Left lung (tissue), 14 donors: ENCODE measurements at places on chromosomes 3 and 15.

DNA sequence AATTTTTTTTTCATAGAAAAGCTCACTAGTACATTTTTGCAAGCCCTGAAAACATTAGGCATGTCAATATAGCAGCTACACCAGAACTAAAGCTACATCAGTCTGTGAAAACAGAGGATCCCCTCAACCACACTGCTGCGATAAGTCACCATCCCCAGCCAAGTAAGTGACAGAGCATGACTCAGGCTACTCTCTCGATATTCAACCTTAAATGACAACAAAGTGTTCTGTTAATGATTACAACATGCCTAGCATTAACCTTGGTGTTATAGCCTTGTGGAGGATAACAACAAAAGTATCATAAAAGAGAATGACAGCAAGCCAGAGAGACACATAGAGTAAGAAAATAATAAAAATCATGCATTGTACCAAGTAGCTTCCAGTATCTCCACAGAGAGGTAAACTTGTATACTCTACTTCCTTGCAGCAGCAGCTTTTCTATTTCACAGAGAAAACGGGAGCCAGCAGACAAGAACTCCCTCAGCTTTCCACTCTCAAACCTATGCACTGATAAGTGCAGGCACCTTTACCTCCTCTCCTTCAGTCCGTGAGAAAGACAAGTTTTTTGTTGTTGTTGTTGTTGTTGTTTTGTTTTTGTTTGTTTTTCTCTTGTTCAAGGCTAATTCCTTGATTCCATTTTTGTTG, 76.6 kb downstream of the GBE1 start:
- H3K27me3 ChIP-seq = no peaks in the 10 kb centered on the region
- no peak overlapping the region for H3K27ac ChIP-seq
- H3K4me3 ChIP-seq = no peak overlapping the region
- peaks cover 15% of the 10 kb centered on the region for H3K36me3 ChIP-seq
- no peak for DNase-seq

DNA sequence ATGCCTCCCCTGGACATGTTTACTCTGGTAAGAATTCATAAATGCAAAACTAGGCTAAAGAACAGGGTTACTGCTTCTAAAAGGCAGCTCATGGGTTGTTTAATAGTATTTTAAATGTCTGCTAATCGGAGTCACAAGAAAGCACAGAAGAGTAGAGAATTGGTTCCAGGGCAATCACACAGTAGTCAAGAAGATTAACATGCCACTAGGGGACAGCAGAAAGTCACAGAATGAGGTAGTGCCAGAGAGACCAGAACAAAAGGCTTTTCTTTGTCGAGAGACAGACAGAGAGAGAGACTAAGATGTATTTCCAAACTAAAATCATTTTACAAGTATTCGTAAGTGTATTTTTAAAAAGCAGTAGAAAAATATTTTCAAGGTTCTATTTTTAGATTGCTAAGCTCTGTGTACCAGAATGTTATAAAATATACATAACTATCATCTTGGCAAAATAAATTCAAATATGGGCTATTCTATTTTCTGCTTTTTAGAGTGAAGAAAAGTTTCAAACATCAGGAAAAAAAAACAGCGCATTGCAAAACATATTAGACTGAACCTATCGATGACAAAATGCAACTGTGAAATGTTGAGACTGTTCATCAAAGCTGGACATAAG, 78.3 kb upstream of the CDIN1 start:
- no peak overlapping the region for H3K4me3 ChIP-seq
- no peaks in the 10 kb centered on the region for H3K27me3 ChIP-seq
- no peaks in the 10 kb centered on the region for H3K4me1 ChIP-seq
- no peak overlapping the region for H3K27ac ChIP-seq
- H3K36me3 ChIP-seq = no peaks in the 10 kb centered on the region
- DNase-seq = no peak

DNA sequence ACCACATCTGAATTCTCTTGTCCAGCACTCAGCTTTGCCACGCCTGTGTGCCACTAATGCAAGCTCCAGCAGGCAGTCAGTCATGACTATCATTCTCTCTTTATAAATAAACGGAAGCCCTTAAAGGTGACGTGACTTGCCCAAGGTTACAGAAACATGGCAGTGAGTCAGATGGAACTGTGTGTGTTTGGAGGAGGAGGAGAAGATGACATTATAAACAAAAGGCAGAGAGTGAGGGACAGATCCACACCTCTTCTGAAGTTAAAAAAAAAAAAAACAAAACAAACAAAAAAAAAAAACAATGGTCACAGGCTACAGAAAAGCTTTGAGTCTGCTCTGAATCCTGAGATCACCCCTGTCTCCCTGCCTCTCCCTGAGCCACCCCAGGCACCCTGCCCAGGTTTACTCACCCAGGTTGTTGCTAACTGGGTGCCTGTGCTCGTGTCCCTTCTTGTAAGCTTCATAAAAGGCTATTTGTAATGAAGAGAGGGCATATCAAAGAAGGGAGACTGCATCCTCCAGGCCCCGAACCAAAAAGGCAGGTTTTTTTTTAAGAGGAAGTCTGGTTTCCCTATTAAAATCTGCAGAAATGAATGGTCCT, 119.7 kb upstream of the PHLDB2 start:
- no peak overlapping the region for H3K4me3 ChIP-seq
- no peak for DNase-seq
- H3K36me3 ChIP-seq = no peaks in the 10 kb centered on the region
- H3K27ac ChIP-seq = no peak overlapping the region

- H3K4me3 ChIP-seq = no peak overlapping the region
- no peaks in the 10 kb centered on the region for H3K27me3 ChIP-seq
- H3K36me3 ChIP-seq = no peaks in the 10 kb centered on the region
- DNase-seq = no peak
- H3K4me1 ChIP-seq = no peaks in the 10 kb centered on the region
- H3K27ac ChIP-seq = no peak overlapping the region
These were observed 82.9 kb downstream of the THBS1 start for GRCh38 chr15:39663704-39664250.

DNA sequence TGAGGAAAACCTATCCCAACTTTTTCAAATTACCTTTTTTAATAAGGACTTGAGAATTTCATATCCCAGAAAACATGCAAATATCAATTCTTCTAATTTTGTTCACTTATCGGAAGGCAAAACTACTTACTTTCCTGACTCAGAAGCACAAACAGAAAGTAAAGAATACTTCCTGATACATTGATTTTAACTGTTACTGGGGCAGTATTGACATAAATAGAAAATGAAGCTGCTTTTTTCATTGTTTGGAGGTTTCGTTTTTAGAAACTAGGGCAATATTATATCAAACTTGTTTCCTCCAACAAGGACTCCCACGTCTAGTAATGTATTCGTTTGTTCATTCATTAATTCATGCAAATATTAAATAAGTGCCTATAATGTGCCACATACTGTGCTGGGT, 19.1 kb downstream of the PAQR9 start:
- H3K36me3 ChIP-seq = no peaks in the 10 kb centered on the region
- no peak for DNase-seq
- no peaks in the 10 kb centered on the region for H3K4me1 ChIP-seq
- no peak overlapping the region for H3K27ac ChIP-seq
- H3K4me3 ChIP-seq = no peak overlapping the region

- no peaks in the 10 kb centered on the region for H3K27me3 ChIP-seq
- H3K27ac ChIP-seq = no peak overlapping the region
- no peak overlapping the region for H3K4me3 ChIP-seq
- no peaks in the 10 kb centered on the region for H3K4me1 ChIP-seq
These were observed 272.9 kb downstream of the TBC1D5 start for GRCh38 chr3:17469520-17469919.

DNA sequence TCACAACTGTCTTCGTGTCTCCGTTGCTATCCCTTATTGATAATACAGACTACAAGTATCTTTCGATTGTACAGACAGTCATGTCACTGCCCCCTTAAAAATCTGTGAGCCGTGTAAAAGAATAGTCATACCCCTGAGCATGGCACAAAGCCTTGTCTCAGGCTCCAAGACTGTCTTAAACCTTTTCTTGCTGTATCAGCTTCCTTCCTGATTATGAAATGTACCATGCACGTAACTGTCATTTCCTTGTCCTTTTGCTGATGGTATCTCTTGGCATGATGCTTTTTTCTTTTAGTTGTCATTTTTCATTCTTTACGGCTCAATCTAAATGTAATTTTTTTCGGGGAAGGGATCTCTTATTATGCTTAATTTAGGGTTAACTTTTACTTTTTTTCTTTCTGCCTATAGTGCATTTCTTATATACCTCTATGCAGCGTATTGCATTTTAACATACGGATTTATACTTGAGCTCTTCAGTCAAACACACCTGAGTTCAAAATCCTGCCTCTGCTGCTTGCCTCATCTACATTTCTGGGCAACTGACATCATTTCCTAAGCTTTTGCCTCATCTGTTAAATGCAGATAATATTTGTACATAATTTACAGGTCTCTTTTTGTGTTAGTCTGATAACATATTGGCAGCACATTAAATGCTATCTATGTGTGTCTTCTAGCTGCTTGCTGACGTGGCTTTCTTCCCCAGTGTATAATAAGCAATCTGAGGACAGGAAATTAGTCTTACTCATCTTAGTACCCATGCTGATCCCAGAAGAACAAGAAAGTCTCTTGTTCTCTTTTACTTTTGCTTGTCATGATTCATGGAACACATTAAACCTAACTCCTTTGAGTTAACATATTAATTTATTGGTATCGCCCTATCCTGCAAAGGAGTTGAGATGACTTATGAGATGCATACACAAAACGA, 57.3 kb downstream of the ROBO2 start:
- no peaks in the 10 kb centered on the region for H3K4me1 ChIP-seq
- H3K4me3 ChIP-seq = no peak overlapping the region
- H3K27ac ChIP-seq = no peak overlapping the region
- no peak for DNase-seq
- H3K27me3 ChIP-seq = no peaks in the 10 kb centered on the region

GRCh38 chr3:147411238-147411814, 2.2 kb downstream of the ZIC1 start:
- H3K27ac ChIP-seq = no peak overlapping the region
- DNase-seq = no peak
- no peaks in the 10 kb centered on the region for H3K36me3 ChIP-seq
- peak overlapping the region; percentile 14 for H3K4me3 ChIP-seq
- peaks cover 98% of the 10 kb centered on the region for H3K27me3 ChIP-seq
- peaks cover 26% of the 10 kb centered on the region for H3K4me1 ChIP-seq

- no peak for DNase-seq
- no peaks in the 10 kb centered on the region for H3K27me3 ChIP-seq
- H3K27ac ChIP-seq = no peak overlapping the region
- no peaks in the 10 kb centered on the region for H3K4me1 ChIP-seq
These were observed 329.5 kb downstream of the MFSD1 start for GRCh38 chr3:159131376-159131775.
